ENCODE measurements at places on chromosomes 12 and 14. TPM values are rescaled to one million over a fixed set of nuclear protein-coding genes. Genes with fewer than 3 reads are reported as not detected.

- no peak for DNase-seq
These were observed 39.3 kb downstream of the XRCC3 start for GRCh38 chr14:103675957-103676356.

GRCh38 chr14:95098984-95099599 is 58.2 kb downstream of the DICER1 start:
- no peak for DNase-seq

- no peak for DNase-seq
These were observed 4.8 kb upstream of the AEBP2 start for GRCh38 chr12:19434538-19434937.

RAD9B gene
- 0.25 TPM for total RNA-seq
